ENCODE measurements at places on chromosomes 16 and 17.

- no peak for DNase-seq
Measured at GRCh38 chr17:66980896-66981295, 16.4 kb downstream of the CACNG4 start.

- no peak for DNase-seq
Measured at GRCh38 chr17:32223703-32224102, 41.9 kb upstream of the RHBDL3 start.

DNA sequence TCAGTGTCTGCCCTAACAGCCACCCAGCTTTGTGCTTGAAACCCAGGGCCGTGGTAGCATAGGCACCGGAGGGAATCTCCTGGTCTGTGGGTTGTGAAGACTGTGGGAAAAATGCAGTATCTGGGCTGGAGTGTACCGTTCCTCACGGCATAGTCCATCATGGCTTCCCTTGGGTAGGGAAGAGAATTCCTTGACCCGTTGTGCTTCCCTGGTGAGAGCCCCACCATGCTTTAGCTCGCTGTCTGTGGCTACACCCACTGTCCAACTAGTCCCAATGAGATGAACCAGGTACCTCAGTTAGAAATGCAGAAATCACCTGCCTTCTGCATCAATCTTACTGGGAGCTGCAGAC, 67.3 kb downstream of the ATF7IP2 start:
- DNase-seq: no peak

DNA sequence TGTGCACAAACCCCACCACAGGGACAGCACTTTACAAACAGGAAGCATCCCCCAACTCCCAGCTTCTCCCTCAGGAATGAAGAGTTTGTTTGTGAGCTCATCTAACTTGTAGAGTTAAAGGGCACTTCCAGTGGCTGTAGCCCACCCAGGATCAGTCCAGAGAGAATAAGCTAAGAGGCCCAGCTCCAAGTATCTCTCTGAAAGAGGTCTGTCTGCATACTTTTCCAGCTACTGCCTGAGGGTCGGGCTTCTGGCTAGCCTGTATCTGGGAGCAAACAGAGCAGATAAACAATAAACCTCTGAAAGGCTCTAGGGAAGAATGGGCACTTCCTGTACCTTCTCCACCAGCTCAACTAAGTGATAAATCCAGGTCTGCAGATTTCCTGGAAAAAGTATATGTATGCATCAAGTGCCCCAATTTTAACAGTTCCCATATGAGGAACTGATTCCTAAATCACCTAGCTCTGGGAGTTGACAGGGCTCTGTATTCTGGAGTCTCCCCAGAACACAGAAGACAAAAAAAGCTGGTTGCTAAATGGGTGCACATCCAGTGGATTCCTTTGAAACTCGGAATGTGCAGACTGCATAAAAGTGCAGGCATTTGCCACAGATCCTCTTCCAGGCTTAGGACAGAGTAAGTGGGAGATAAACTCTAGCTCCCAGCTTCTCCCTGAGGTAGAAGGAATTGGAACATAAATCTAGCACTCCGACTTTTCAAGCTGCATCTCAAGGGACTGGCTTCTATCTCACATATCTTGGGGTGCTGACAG, 37.1 kb upstream of the MYLK3 start:
- no peak for DNase-seq

DNA sequence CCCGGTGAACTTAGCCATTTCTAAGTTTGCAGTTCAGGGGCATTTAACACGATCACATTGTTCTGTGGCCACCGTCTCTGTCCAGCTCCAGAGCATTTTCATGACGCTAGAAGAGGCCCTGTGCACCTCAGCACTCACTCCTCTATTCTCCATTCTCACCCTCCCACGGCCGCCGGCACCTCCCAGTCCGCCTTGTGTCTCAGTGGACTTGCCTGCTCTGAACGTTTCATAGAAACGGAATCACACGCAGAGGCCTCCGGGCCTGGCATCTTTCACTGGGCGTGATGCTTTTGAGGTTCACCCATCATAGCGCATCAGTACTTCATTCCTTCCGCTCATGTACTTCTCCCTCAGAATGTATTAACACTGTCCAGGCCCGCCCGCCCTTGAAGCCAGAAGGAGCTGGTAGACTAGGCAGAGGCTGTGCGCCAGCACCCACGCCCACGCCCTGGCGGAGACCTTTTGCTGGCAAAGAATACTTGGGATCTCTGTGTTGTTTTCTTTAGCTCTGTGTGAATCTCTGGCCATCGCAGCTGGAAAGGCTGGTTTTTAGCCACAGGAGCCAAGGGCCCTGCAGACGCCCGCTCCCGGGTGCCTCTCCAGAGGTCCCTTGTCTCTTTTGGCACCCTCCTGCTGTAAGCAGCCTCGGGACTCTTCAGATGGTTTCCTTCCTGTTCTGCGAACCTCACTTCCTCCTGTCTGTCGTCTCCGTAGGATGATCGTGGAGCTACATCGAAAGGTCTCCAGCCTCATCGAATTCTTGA, 23.4 kb upstream of the JPT2 start:
- DNase-seq: no peak

DNA sequence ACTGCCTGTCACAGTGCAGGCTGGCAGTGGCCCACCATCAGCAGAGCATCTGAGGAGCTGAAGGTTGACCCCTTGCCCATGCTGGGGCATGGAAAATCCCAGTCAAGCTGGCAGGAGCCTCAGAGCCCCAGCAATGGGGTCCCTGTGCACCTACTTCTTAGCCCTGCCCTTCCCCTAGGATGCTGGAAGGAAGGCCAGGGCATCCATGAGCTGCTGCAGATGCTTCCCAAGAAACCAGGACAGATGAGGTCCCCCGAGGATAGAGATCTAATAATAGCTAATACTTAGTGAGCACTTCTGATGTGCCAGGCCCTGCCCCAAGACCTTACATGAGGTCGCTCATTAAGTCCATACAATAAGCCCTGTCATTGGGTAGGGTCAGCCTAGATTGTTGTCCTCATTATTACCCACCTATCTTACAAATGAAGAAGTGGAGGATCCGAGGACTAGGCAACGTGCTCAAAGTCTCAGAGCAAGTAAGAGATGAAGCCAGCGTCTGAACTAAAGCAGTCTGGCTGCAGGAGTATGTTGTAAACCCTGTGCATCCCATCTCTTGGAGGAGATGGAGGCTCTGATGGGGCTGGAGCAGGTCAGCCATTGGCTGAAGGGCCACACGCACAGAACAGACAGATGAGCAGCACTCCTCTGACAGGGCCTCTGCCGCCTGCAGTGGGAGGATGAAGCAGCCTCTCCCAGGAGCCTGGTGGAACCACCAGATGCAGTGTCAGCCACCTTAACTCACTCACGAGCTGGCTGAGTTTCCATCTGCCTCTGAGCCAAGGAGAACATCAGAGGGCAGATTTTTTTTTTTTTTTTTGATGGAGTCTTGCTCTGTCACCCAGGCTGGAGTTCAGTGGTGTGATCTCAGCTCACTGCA, 175.4 kb downstream of the WSCD1 start:
- no peak for DNase-seq

All from astrocyte of the hippocampus (primary cell).